ENCODE measurements at places on chromosomes 5 and 9. TPM values are rescaled to one million over a fixed set of nuclear protein-coding genes. Genes with fewer than 3 reads are reported as not detected.

GRCh38 chr5:34957321-34957720, 28.0 kb downstream of the DNAJC21 start:
- H3K4me1 ChIP-seq: no peaks in the 10 kb centered on the region
- peaks cover 44% of the 10 kb centered on the region for H3K36me3 ChIP-seq
- no peaks in the 10 kb centered on the region for H3K27me3 ChIP-seq

- peaks cover 51% of the 10 kb centered on the region for H3K4me1 ChIP-seq
- H3K36me3 ChIP-seq: no peaks in the 10 kb centered on the region
- H3K4me3 ChIP-seq: peak within 1 kb of the TSS; percentile 90
- peak within 1 kb of the TSS; percentile 97 for H3K27ac ChIP-seq
- H3K27me3 ChIP-seq: no peaks in the 10 kb centered on the region
- DNase-seq: peak; percentile 78
These were observed at the start of gene LARP1 for GRCh38 chr5:154755361-154756008. Gene LARP1, plus strand, starts transcription at chr5:154755377. Its CDS starts 381 bp downstream, at chr5:154755758.

DNA sequence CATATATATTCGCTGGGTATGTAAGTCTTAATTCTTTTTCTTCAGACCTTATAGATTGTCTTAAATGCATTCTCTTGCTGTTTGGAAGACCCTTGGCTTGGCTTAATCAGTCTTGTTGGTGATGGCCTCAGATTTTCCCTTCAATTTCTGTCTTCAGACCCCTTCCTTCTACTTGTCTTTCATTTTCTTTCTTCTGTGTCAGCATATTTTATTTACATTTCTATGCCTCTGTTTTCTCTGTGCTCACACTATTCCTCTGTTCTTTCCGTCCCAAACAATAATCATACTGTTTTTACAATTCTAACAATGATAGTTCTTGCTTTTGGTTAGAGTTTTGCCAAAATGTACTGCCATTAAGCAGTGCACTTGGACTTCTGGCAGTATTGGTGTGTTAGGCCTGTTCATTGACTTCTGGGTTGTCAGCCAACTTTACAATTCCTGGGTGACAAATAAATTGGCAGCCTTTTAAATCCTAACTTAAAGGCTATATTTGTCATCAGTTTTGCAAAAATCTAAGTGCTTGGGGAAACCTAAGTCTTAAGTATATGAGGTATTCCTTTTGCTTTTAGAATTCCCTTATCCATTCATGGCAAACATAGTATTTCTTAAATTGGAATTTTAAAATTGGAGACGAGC, 8.0 kb downstream of the SRFBP1 start:
- no peaks in the 10 kb centered on the region for H3K27me3 ChIP-seq
- no peak overlapping the region for H3K4me3 ChIP-seq
- H3K27ac ChIP-seq: no peak overlapping the region
- DNase-seq: no peak
- no peaks in the 10 kb centered on the region for H3K36me3 ChIP-seq
- peaks cover 8% of the 10 kb centered on the region for H3K4me1 ChIP-seq

Gene GABRA1
- not detected for total RNA-seq

All from stomach (tissue), 19 donors.